ENCODE measurements at places on chromosomes 2 and 18.

- no peak for DNase-seq
Measured at GRCh38 chr2:175036582-175037018, 31.4 kb upstream of the CHN1 start.

- no peak for DNase-seq
Measured at GRCh38 chr2:41933046-41933420, 114.8 kb upstream of the PKDCC start.

DNA sequence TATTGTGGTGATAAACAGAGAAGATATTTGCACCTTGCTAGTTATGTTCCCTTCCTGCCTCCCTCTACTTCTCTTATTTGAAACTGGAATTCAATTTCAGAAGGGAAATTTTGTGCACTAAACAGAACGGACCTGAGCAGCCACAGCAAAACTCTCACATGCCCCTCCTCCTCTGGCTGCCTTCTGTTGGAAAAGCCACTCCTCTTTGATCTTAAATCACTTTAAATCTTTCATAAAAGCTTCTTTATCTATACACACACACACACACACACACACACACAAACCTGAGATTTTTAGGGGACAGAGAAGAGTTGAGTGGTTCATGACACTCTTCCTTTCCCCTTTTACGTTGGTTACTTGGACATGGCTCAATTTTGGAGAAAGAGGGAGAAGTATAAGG lies 5.6 kb downstream of the TBR1 start:
- DNase-seq, result no peak

GRCh38 chr2:219410390-219410789 lies 7.8 kb upstream of the DES start:
- no peak for DNase-seq

- no peak for DNase-seq
Measured at GRCh38 chr18:50704357-50704940, 115.4 kb downstream of the MRO start.

- no peak for DNase-seq
Measured at GRCh38 chr18:34511435-34511834, 198.7 kb upstream of the DTNA start.

DNA sequence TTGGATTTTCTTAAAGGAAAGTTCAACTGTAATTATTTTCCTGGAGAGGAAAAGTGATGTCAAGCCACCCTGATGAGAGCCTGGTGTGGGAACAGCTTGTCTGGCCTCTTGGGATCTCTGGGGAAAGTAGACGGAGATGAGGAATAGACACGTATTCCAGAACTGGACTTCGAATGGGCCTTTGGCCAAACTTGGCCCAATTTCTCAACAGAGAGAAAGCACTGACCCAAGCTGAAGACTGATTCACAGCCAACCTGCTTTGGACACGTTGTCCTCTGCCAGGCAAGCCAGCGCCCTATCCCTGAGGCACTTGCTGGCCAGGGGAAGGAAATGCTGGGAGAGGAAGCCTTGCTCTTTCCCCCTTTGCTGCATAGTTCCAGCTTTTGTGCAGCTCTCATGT lies 70.8 kb upstream of the CTAGE1 start:
- no peak for DNase-seq

DNA sequence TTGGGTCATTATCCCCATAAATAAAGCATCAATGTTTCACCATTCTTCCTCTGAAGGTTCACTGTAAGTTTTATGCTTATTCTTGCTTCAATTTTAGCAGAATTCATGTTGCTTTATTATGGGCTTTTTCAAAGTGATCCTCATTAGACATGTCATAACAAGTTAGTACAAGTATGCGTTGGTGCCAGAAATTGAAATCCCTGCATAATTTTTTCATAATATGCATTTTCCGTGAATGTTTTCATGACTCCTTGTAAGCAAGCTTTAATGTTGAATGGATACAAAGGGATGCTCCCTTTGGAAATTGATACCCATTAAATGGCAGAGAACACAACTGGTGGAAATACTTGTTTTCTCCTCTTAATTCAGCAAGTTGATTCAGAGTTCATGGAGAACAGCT lies 179.7 kb downstream of the ST6GAL2 start:
- DNase-seq, result no peak

- DNase-seq, result no peak
Measured at GRCh38 chr2:230075988-230076631, 7.4 kb upstream of the SLC16A14 start.

DNA sequence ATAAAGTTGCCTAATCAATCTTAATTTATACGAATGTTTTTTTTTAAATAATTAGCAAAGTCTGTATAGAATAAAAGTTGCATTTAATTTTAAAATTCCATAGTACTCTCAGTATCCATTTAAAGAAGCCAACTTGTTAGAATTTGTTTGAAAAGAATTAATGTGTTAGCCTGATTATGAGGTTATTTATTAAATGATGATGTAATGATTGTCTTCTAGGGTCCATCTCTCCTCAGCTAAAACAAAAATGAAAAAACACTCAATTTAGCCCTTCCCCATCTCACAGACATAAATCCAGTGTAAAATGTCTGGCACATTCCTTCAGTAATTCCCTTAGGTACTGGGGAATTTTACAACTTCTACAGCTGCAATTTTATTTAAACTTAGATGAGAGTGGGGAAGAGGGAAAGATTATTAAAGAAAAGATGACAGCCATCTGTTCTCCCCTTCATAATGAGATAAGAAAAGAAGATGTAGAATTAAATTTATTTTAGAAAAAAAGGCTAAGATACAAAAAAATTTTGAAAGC lies 68.6 kb downstream of the BARD1 start:
- no peak for DNase-seq

- DNase-seq, result no peak
Measured at GRCh38 chr2:43032213-43033015, 194.0 kb downstream of the ZFP36L2 start.

DNA sequence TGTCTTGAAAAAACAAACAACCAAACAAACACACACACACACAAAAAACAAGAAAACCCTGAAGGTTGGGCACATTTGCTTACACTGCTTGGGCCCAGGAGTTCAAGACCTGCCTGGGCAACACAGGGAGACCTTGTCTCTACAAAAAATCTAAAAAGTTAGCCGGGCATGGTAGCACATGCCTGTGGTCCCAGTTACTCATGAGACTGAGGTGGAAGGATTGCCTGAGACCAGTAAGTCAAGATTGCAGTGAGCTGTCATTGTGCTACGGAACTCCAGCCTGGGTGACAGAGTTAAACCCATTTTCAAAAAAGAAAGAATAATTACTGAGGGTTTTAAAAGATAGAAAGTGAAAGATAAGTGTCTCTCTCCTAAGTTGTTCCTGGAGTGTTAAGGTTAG lies 103.4 kb downstream of the MBD5 start:
- DNase-seq, result no peak

DNA sequence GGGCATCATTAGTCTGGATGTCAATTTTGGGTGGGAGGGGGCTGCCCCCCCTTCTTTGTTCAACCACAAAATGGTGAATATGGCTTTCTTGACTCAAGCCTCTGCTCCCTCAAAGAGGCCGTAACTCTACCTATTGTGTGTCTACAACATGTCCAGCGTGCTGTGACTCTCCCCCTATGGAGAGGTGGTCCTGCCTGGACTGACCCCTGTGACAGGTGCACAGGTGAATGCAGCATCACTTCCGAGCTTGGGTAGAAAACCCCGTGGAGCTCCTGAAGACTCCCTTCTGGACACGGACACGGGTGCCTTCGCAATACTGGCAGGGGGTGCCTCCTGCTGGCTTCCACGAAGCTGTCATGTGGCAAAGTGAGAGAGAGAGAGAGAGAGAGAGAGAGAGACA lies 397.8 kb downstream of the GALR1 start:
- DNase-seq, result no peak

GRCh38 chr2:2452961-2453360 lies 121.9 kb upstream of the MYT1L start:
- DNase-seq, result no peak

DNA sequence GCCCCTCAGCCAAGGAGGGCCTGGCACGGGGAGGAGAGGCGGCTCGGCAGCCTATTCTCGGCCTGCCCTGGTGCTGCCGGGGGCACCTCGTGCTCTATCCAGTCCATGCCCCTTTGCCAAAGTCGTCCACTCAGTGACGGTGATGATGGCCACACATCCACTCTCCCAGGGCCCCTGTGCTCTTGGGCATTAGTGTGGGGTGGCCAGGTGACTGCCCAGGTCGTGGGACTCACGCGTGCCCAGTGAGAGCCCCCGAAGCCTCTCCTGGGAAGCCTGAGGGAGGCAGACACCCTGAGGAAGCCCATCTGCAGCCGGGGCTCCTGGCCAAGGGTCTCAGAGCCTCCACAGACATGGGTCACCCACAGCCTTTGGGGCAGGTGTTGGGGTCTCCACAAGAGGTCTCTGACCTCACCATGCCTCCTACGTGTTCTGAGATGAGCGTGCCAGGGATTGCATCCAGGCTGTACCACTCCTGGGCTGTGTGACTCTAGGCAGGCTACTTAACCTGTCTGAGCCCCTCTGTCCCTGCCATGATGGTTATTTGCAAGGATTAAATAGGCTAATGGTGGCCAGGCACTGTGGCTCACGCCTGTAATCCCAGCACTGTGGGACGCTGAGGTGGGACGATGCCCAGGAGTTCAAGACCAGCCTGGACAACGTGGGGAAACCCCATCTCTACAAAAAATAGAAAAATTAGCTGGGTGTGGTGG lies 12.9 kb downstream of the RAMP1 start:
- no peak for DNase-seq
